ENCODE measurements at places on chromosomes 13 and 19. TPM values are rescaled to one million over a fixed set of nuclear protein-coding genes. Genes with fewer than 3 reads are reported as not detected.

DNA sequence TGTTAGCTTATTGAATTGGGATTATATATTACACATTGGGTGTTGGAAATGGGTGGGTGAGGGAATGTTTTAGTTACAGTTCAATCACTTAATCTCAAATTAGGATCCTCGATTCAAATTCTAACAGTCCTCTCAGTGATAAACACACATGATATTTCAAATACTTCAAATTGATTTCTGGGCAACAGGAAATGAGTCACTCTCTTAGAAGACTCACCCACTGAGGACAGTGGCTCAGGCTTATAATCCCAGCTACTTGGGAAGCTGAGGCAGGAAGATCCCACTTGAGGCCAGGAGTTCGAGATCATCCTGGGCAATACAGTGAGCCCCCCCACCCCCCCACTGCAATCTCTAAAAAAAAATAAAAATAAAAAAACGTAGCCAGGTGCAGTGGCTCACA is 435.3 kb downstream of the KLF12 start:
- no peak for DNase-seq

Gene ZNF443
- total RNA-seq = 2.7 TPM

Gene RNF225
- not detected for total RNA-seq

Gene SIGLECL1
- total RNA-seq = not detected
